Stimulated activated CD8-positive, alpha-beta memory T cell treated with anti-CD3 and anti-CD28 coated beads, Interleukin-4, amount 100 ng/mL, for 24 hours (primary cell): ENCODE measurements at places on chromosomes 5 and 9.

GRCh38 chr5:134609232-134609851, 23.3 kb downstream of the SAR1B start:
- no peak for DNase-seq

DNA sequence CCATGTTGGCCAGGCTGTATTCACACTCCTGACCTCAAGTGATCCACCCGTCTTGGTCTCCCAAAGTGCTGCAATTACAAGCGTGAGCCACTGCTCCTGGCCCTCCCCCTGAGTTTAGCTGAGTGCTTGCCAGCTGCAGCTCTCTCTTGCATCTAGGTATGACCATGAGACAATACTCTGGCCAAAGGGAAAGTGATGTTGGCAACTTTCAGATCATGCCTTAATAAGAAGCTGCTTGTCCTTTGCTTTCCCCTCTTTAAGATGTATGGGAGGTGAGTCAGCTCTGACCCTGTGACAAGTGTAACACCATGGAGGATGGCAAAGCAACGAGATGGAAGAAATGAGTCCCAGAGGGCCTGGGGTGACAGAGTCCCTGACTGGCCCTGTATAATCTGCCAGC, 18.7 kb upstream of the DCAF12 start:
- DNase-seq: no peak

DNA sequence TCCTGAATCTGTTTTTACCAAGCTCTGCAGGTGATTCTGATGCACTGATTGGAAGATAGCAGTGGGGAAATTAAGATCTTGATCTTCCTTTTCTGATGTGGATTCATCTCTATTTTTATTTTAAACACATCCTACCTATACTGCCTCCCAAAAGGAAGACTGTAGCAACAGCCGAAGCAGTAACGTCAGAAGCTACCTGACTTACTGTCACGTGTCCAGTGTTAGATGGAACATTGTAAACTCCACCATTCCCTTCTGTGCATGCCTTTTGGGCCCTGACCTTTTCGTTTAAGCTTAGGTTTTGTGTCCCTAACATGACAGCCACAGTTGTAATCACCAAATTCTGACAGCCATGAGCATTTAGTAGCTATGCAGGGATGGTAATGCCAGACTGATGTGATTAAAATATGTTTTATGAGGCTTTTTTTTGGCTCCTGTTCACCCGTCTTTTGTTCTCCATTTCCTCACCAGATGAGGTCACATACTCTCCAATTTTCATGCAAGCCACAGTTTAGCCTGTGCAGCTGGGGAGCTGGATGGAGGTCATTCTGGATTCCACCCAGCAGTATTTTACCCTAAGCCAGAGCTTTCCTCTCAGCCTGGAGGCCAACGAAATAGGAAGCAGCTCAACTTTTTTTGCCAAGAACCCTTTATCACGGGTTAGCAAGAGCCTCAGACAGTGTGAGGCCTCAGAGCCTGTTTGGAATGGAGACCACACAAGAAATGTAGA, 15.6 kb upstream of the FOXD1 start:
- no peak for DNase-seq

- no peak for DNase-seq
Observed at GRCh38 chr5:154770111-154770510, 14.9 kb downstream of the LARP1 start.
